ENCODE measurements at places on chromosomes 5 and 9. TPM values are rescaled to one million over a fixed set of nuclear protein-coding genes. Genes with fewer than 3 reads are reported as not detected.

- DNase-seq: peak; percentile 80
Measured at GRCh38 chr9:137000177-137000930, 4.0 kb upstream of the CLIC3 start.

GRCh38 chr9:125189011-125189360 is 617 bp downstream of the PPP6C start:
- peak; percentile 83 for DNase-seq

KCNT1 gene
- total RNA-seq: not detected

TDRD7 gene
- 6.3 TPM for total RNA-seq

TXNDC8 gene
- total RNA-seq: not detected

- no peak for DNase-seq
Measured at GRCh38 chr5:164153469-164154172, 648.2 kb downstream of the MAT2B start.

DNA sequence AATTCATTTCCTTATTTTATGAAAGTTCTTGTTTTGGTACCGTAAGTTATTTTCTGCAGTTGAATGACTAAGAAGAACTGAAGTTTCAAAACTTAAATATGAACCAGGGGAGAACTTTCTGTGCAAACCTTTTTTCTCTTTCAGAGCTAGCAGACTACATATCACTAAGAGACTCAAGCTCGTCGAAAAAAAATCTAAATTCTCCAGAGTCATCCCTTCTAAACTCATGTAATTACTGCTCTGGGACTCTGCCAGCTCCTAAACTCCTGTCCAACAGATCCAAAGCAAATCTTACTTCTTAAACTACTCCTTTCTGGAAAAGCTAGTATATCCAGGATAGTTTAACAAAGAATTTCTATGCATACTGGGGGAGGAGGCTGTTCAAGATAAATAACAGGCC is 87.0 kb upstream of the NR5A1 start:
- DNase-seq: no peak

GRCh38 chr5:165076686-165077085 is 1571.3 kb downstream of the MAT2B start:
- DNase-seq: no peak

PIP5K1B gene
- total RNA-seq: 56.6 TPM

DNA sequence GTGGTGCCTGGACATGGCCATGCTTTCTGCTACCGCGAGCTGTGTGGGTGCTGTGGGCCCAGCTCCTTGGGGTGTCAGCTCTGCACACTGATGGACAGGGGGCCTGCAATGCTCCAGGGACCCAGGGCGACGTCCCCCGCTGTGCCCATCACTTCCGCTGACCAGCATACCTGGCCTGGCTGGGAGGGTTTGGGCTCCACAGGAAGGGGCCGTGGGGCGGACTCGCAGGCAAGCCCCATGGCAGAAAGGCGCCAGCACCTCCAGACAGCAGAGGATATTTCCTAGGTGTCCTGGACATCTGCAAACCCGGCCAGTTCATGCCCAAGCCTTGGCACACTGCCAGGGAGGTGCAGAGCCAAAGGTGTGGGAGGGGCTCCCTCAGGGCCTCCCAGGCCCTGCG is 295.8 kb upstream of the IRX4 start:
- no peak for DNase-seq

All from activated CD4-positive, alpha-beta T cell treated with anti-CD3 and anti-CD28 coated beads, Interleukin-2, amount 10 ng/mL, durations not matched to agents 24 days and 14 days (primary cell).